Renal cortical epithelial cell (primary cell): ENCODE measurements at places on chromosomes 1 and 21. TPM values are rescaled to one million over a fixed set of nuclear protein-coding genes. Genes with fewer than 3 reads are reported as not detected.

DNA sequence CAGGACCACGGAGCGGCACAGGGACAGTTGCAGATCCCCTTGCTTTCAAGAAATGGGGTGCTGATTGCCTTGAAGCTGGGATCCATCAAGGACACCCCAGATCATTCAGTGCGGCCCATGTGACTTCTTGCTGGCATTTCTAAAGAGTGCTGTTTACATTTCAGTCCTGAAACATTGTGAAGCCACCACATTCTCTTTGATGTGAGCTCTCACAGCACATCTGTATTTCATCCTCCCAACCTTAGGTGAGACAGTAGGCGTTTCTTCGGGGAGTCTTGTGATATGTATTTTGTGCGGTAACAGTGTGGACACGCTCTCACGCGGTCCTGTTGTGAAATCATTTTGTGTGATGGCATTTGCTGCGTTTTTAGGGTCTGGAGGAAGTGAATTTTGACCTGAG, 57.2 kb downstream of the CACHD1 start:
- no peak for DNase-seq

ARMH1 gene
- 6.7 TPM in 1 of 2 replicates, not detected in the other for total RNA-seq

DNA sequence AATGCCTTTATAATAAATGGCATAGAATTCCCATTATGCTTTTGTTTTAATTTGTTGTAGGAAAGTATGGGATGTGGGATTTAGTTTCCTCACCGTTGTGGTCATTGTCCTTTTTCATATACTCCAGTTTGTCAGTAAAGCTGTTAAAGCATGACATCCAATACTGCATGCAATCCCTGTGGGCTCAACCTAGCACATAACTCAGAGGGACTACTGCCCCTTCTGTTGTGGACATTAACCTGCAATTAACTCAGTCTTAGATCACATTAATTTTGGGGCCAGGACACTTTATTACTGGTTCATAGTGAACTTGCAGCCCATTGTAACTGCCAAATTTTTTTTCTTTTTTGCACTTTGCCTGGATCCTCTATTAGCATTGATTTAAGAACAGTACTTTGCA, 112.5 kb downstream of the DNM3 start:
- DNase-seq, result no peak

MPC2 gene
- total RNA-seq, result 39.0 and 70.0 TPM in 2 replicates

DNA sequence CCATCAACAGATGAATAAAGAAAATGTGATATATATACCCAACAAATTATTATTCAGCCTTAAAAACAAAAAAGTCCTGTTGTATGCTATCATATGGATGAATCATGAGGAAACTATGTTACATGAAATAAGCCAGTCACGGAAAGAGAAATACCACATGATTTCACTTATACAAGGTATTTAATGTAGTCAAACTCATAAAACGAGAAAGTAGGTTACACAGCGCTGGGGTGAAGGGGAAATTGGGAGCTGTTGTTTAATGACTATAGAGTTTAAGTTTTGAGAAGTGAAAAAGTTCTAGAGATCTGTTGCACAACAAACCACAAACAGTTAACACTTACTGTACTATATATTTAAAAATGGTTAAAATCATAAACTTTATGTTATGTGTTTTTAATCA, 58.5 kb downstream of the SLC25A24 start:
- DNase-seq, result no peak

DNA sequence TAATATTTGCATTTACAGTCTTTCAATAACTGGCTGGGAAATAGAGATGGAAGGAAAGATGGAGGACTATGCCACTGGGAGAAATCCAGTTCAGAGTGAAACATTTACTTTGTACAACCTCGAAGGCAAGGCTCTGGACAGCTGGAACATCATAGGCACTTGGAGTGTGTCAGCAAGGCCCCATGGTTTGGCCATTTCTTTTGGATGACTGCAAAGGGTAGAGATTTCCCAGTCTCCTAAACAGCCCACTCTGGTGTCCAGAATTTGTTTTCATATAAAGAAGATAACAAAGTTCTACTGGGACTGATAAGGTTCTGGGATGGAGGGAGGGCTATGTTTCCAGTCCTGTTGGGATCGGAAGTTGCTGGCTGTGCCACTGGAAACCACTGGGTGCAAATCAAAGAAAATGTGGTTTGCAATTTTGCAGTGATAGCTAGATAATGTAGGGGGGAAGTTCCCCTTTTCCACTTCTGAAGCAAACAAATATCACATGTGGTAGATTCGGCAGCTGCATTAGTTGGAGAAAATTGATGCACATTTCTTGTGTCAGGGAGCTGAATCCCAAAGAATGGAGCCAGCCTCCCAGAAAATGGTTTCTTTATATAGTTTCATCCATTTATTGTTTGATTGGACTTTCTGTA, 16.2 kb downstream of the KCND3 start:
- DNase-seq, result no peak

DNA sequence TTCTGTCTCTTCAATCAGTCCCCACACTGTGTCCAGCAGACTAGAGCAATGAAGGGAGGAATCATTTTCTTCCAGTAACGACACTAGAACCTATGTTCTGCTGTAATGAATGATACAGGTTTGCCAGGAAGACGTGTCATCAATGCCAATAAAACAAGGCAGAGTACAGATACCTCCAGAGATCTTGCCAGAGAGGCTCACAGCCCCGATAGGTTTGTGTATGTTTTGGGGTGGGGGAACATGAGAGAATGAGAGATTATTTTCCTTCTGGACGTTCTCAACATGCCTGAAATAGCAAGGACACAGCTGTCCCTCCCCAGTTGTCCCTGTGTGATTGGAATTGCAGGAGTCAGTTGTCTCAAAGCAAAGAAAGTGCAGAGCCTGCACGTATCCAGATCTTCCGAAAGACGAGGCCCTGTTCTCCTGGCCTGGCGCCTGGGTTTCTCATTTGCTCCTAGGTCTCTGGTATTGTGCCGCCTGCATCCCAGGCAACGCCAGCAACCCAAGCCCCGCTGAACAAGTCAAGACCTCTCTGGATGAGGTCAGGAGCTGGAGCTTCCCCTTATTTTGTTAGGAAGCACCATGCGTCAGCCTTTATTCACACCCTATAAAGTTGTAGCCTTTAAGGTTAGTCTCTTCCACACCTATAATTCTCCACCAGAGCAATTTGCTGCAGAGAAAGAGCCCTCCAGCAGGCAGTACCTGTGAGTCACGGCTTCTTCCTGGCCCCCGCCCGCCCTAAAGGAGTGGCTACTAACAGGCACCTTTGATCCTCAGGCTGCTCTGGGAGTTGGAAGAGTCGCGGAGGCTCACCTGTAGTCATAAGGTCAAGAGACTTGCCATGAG, 130.5 kb downstream of the TOMM20 start:
- peak; percentile 98 for DNase-seq

DNA sequence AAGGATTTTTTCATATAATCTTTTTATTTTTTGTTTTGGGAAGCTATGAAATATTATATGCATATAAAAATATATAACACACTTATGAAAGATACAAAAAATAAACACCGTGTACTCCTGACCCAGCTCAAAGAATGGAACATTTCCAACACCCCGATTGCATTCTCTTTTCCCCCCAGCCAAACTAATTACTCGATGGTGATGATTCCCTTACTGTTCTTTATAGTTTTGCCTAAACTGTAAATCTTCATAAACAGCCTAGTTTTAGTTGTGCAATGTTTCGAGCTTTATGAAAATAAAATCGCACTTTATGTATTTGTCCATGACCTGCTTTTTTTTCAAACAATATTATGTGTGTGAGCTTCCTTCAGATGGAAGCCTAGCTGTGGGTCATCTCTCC, 352.0 kb upstream of the KAZN start:
- no peak for DNase-seq

DNA sequence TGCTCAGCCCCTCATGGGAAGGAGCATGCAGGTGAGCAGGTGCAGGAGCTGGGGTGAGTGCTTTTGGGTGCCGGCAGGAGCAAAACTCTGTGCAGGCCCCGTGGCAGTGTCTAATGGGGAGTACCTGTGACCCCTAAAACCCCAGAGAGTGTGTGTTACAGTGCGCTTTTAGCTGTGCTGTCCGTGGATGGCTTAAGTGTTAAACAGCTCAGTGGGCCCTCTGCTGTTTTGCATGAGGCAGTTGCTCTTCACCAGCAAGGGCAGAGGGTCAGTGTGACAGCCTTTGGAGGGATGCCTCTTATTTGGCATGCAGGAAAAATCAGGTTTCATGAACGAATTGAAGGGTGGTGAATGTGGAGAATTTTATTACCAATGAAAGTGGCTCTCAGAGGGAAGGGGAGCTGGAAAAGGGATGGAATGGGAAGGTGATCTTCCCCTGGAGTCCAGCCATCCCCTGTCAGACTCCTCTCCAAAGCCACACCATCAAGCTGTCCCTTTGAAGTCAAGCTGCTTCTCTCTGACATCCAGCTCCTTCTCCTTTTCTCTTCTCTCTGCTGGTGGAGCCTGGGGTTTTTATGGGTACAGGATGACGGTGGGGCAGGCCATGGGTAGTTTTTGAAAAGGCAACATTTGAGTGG, 17.0 kb upstream of the ALG14 start:
- no peak for DNase-seq

DNA sequence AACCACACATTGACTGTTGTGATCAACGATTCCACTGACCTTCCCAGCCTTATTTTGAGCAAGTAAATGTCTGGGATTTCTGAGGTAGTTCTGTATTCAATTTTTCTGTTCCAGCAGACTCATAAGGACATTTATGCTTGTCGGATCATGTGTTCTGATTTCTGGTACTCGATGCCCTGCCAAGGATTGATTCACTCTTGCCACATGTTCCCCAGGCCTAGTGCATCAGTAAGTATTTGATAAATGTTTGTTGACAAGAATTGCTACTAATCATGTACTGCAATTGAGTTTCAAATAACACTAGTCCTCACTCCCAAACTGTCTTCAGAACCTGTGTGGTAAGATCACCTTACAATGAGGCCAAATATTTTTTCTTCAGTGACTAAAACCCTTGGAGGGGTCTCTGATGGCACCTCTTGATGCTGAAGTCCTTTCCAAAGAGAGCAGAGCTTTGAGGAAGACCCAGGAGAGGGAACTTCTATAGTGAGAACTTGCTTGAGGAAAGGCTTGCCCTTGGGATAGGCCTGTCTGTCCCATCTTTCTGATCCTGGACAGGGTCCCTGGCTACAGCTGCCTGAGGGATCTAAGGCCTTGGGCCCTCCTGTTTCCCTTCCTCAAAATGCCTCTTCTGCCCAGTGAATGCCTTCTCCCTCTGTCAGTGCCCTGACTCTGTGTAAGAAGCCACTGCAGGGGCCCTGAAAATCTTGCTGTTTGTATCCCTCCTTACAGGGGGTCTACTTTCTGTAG, 115.8 kb upstream of the FAM78B start:
- DNase-seq, result no peak

DNA sequence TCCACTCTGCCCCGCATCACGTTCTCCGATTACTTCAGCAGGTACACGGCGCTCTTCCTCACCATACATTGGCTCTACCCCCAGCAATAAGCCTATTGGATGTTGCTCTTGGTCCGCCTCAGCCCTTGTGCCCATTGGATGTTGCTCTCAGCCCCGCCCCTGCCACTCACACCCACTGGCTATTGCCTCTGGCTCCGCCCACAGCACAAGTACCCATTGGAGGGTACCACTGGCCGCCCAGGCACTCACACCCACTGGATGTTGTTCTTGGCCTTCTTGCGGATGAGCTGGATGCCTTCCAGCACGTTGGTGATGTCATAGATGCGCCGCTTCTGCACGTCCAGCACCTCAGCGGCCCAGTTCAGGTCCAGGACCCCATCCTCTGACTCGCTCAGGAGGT, 9.4 kb downstream of the E2F2 start:
- DNase-seq, result no peak

AGT gene
- total RNA-seq, result 1.2 and 2.9 TPM in 2 replicates

GRCh38 chr1:201881617-201882016, 7.1 kb upstream of the SHISA4 start:
- no peak for DNase-seq

DNA sequence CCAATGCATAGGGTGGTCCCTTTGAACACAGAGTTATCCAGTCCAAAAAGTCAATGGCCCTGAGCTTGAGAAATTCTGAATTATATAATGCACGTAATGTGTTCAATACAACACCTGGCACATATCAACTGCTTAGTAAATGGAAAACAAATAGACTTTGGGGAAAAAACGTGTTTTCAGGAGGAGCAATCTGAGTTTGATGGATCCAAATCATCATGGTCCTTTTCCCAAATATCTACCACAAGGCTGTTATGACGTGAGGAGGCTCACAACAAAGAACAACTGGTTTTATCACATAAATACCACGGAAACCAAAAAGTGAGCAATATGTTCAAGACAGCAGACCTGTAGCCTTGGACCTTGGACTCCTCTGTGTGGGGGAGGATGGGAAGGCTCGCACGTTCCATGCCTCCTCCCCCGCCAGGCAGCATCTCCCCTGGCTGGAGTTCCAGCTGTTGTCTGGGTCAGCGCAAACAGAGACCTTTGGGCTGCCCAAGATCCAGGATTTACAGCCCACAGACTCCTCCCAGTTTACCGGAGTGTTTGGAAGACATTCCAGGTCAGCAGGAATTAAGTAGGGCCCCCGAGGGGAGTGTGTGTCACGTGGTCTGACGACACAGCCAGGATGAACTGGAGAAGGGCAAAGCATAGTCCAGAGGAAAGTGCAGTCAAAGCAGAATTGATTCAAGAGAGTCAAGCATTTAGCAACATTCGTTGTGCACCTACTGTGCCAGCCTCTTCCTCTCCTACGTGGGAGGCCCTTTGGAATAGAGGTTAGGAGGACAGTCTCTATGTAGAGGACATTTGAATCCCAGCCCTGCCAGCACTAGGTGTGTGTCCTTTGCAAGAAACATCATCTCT, 32.2 kb upstream of the MED18 start:
- DNase-seq, result peak; percentile 90

EDN2 gene
- total RNA-seq, result 19.4 and 39.9 TPM in 2 replicates

DNA sequence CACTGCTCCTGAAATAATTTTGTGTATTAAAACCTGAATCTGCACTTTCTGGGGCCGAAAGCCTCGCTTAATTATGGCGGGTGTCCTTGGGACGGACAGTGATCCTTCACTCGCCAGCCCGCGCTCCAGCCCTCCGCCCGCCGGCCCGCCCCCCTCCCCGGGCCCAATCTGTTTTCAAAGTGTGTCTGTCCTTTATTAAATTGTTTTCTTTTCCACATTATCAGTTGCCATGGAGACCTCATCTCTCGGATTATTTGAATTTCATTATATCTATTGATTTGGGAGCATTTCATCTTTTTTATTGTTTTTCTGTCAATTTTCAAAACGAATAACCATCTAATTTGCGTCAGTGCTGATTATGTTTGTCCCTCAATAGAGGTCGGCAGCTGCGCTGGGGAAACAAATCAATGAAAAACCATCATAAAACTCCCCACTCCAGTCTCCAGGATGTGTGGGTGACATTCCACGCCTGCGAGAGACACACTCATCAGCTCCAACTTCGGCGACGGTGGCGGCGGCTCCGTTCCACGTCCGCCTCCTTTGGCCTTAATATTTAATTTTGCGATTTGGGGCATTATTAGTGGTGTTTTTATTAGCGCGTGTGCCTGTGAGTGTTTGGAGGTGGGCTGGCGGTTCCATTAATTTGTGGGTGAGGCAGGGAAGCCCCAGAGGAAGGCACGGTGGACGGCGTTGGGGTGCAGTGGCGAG, 123.9 kb downstream of the CASZ1 start:
- no peak for DNase-seq

DNA sequence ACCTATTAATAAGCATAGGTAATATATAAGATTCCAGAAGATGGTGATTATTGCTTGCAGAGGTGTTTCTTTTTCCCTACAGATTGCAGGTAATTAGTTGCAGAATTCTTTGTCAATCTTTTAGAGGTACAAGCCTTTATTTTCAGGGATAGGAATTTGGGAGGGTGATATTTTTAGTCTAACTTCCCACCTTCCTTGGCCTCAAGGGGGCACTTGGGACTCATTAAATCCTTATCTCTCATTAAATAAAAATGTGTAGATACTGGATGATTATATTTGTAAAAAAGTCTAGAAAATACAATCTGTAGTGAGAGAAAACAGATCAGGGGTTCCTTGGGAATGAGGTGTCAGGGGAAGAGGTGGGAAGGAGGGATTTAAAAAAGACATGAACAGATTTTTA, 179.2 kb downstream of the PATJ start:
- no peak for DNase-seq
